ENCODE measurements at places on chromosomes 3 and 15. TPM values are rescaled to one million over a fixed set of nuclear protein-coding genes. Genes with fewer than 3 reads are reported as not detected.

- no peak for DNase-seq
Observed at GRCh38 chr3:160810362-160811236, 54.6 kb downstream of the PPM1L start.

Gene FSIP1
- total RNA-seq: 0.88 TPM

Gene PPM1L
- total RNA-seq: 5.9 TPM

Gene SPTSSB
- not detected for total RNA-seq

Gene CYP1A1
- total RNA-seq: 2.0 TPM

- DNase-seq: no peak
Observed at GRCh38 chr15:52378746-52379394, 83.3 kb upstream of the MYO5C start.

Gene FANCD2OS
- total RNA-seq: not detected

- no peak for DNase-seq
Observed at GRCh38 chr3:58452176-58452575, 18.5 kb upstream of the PDHB start.

- DNase-seq: no peak
Observed at GRCh38 chr15:101613130-101614000, 38.8 kb downstream of the TM2D3 start.

Gene GRK7
- not detected for total RNA-seq

Data from activated CD4-positive, alpha-beta memory T cell treated with anti-CD3 and anti-CD28 coated beads, Interleukin-2, amount 10 ng/mL, durations not matched to agents 7 days and 5 days (primary cell).